CD4-positive, alpha-beta T cell treated with Interleukin-6 for 4 hours (primary cell): ENCODE measurements at places on chromosomes 11 and 22.

DNA sequence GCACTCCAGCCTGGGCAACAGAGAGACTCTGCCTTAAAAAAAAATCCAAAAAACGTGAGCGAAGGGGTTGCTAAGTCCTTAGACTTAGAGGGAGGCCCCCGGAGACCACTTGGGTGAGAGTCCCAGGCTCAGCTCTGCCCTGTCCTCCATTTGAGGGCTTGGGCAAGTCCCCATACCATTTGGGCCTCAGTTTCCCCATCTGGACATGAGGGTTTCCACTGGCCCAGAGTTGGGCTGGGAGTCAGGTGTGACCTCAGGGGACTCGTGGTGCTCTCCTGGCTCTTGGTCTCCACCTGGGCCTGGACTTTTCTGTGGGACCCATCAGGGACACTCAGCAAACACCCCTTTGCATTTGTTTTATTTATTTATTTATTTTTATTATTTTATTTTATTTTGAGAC, 35.2 kb upstream of the CSNK1E start:
- DNase-seq = no peak

DNA sequence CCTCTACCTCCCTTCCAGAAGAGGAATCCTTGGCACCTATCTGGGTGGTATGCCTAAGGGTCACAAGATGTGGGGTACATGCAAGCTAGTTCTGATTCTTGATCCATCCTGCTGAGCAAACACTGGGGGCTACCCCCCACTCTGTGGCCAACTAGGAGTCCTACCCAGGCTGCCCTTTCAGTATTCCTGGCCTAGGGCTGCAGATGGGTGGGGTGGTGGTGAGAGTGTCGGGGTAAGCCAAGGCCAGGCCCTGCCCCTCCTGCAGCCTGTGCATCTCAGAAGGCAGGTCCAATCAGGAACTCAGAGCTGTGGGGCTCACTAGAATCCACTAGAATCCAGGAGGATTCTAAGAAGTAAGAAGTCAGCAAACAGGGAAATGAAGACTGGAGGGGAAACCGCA, 10.9 kb downstream of the SSH3 start:
- no peak for DNase-seq

- DNase-seq = peak; percentile 40
These were observed 43.6 kb downstream of the TEAD1 start for GRCh38 chr11:12717851-12718291.

GRCh38 chr22:23178512-23179254, 1.6 kb upstream of the BCR start:
- DNase-seq = peak; percentile 74

- DNase-seq = no peak
These were observed 327.5 kb downstream of the TBC1D22A start for GRCh38 chr22:47089796-47090460.

- peak; percentile 63 for DNase-seq
These were observed at the start of gene KMT5B for GRCh38 chr11:68213135-68213515. Gene KMT5B, minus strand, starts transcription at chr11:68213296. Its CDS starts 23,220 bp downstream, at chr11:68190076.

DNA sequence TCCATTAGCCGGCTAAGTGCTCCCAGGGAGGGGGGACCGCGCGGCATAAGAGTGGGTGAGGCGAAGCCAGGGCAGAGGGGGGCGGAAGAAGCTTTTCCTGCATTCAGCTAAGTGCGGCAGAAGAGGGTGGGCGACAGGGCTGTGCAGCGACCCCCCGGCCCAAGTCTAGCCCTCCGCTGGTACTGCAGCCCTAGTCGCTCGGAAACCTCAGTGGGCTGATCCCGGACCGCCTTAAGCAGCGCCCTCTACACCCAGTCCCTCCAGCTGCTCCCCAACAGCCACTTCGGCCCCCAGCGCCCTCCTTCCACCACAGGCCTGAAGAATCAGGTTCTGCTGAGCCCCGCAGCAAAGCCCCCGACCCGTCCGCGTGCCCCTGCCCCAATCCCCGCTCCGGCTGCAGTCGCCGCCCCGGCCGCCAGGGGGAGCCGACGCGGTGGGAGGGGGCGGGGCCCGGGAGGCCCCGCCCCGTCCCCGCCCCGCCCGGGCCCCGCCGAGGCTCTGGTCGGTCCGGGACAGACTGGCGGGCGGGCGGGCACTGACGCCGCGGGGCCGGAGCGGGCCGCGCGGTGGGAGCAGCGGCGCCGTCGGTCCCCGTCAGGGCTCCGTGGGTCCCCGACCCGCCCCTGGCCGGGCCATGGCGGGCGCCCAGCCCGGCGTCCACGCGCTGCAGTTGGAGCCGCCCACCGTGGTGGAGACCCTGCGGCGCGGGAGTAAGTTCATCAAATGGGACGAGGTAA, at the start of gene PLCB3:
Gene PLCB3, plus strand, starts transcription at position 515 of the 737 bp plus-strand sequence. Its CDS starts 120 bp downstream, at position 635.
- DNase-seq = peak; percentile 61

DNA sequence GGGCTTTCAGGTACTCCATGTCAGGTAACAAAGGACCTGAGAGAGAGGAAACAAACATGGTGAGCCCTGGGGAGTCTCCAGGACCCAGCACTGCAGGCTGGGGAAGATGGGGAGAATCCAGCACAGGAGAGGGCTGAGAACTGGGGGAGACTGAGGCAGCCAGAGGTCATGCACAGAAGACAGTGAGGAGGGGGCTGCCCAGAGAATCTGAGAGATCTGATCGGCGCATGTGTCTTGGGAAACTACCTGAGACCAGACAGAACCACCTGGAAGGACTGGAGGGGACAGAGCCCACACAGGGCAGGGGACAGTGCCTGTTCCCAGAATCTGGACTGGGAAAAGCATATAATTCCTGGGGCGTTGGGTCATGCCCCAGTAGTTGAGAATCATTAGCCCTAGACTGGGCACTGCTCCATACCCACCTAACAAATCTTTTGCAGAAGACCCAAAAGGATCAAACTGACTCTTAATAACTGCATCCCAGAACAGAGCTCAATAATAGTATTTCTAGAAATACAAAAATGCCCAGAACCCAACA, 20.0 kb upstream of the COMT start:
- no peak for DNase-seq

- DNase-seq = peak; percentile 73
These were observed 3.2 kb upstream of the CACNA1I start for GRCh38 chr22:39567135-39567946.

GRCh38 chr22:48334971-48335370, 1492.7 kb downstream of the BRD1 start:
- DNase-seq = no peak

DNA sequence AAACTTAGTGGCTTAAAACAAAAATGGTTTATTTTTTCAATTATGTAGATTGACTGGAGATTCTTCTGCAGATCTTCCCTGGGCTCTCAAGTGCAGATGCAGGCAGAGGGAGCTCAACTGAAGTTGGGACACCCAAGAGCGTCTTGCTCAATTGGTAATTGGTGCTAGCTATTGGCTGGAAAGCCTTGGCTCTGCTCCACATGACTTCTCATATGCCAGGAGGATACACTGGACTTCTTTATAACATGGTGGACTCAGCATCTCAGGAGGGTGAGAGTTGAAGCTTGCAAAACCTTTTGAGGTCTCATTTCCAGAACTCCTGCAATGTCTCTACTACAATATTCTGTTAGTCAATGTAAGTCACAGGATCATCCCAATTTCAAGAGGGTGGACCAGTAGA, 42.2 kb upstream of the PRSS23 start:
- DNase-seq = no peak

- no peak for DNase-seq
These were observed 191.7 kb downstream of the KIRREL3 start for GRCh38 chr11:126808836-126809235.

DNA sequence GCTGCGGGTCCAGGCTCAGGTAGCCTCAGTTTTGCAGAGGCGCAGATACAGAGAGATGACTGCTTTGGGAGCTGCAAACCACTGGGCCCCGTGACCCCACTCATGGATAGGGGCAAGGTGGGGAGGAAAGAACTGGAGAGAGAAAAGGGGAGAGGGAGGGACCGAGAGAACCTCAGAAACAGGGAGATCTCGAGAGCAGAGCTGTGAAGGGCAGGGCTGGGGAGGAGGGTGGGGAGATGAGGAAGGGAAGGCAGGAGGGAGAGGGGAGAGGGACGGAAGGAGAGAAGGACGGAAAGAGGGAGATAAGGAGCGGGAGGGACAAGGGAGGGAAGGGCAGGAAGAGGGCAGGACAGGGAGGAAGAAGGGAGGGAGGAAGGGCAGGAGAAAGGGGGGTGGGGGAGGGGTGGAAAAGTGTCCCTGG, 46.3 kb downstream of the IGLL1 start:
- DNase-seq = no peak

DNA sequence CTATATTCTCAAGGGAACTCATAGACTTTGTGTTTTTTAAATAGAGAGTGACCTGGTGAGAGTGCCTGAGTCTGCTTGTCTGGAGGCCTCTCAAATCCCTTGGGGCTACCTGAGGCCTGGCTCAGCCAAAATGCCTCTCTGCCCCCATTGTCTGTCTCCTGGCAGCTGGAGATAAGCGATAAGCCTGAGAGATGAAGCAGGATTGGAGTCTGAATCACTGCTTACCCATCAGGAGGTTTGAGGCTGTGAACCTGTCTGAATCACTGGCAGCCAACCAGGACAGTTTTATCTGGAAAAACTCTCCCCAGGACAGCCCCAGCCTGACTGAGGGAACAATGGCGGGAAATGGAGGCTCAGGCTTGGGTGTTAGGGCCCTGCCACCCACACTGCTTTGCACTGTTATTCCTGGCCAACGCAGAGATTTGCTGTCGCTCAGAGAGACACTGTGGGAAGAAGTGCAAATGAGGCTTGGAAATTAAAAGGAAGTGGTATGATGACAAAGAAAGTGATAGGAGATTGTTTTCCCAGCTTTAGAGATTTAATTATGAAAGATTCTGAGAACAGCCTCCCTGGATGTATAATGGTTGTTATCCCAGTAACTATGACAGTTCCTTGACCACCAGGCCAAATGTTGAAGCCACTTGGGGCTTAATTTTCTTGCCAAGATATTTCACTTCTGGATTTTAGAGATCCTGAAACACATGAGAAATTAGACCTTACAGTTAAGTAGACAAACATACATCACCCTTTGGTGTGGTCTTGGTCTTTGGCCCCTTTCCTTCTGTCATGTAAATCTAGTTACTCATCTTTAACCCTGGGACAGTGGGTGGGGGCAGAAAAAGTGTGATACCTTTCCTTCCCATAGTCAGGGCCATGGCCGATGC, 102.1 kb downstream of the RASSF10 start:
- DNase-seq = no peak

DNA sequence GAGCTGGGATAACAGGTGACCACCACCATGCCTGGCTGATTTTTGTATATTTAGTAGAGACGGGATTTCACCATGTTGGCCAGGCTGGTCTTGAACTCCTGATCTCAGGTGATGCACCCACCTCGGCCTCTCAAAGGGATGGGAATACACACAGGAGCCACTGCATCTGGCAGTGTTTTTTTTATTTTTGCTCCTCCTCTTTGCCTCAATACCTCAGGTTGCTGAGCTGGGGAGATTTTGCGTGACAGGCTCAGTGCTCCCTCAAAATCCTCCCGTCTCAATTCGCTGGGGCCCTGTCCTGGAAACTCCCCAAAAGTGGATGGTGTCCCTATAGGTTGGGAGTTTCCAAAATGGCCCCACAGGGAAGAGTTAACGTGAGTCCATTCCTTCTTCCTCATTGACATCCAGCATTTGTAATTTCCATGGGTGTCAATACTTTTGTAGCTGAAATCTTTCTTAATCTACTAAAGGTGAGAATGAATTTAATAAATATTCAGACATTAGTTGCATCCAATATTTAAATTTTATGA, 71.8 kb downstream of the GGTLC2 start:
- DNase-seq = no peak

- no peak for DNase-seq
These were observed 79.9 kb upstream of the BARX2 start for GRCh38 chr11:129295746-129296145.

- peak; percentile 8 for DNase-seq
These were observed 135.7 kb downstream of the TMEM135 start for GRCh38 chr11:87173185-87174039.

DNA sequence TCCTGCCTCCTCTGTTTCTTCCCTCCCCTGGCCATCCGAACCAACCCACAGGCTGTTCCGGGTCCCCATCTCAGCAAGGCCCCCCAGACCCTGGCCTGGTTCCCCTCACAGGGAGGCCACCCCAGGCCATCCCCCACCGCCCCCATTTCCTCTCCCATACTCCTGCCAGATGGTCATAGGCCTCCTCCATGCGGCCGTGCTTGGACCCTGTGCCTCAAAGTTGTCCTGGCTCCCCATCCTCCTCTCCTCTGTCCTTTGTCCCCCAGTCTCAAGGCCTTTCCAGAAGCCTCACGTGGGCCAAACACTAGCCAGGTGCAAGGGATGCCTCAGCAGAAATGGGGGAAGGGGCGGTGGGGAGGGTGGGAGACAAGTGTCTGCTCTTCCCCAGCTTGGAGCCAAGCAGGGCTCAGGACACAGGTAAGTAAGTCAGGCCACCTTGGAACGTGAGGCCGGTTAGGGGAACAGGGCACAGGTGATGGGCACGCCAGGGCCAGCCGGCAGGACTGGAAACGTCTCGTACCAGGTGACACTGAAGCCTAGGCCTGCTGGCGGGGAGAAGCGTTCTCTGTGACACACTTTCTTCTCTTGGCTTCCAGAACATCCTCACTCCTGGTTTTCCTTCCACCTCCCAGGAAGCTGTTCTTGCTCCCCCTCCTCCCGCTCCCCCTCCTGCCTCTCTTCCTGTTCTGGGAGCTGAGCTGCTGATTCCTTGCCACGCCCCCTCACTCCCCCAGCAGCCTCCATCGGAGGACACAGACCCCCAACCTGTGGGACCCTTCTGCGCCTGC, 31.5 kb upstream of the SLC22A12 start:
- no peak for DNase-seq

DNA sequence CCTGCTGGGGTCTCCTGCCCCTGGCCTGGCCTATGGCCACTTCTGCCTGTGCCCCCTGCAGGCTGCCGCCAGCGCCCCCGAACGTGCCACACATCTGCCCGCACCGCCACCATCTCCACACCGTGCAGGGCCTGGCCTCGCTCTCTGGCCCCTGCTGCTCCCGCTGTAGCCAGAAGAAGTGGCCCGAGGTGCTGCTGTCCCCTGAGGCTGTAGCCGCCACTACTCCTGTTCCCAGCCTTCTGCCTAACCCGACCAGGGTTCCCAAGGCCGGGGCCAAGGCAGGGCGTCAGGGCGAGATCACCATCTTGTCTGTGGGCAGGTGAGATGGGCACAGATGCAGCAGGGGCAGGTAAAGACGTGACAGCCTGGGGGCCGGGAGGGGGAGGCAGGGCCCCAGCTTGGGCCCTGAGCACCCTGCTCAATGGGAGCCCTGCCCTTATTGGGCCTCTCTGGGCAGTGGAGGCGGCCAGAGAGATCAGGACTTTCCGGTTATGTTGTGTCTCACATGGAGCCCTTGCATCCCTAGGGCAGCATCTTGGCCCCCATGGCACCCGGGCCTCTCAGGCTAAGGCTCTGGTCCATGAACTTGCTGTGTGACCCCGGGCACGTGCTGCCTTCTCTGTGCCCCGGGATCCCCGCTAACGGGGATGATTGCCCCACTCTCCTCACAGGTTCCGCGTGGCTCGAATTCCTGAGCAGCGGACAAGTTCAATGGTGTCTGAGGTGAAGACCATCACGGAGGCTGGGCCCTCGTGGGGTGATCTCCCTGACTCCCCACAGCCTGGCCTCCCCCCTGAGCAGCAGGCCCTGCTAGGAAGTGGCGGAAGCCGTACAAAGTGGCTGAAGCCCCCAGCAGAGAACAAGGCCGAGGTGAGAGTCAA, 18.5 kb downstream of the RELT start:
- no peak for DNase-seq

GRCh38 chr22:47549741-47550340, 787.4 kb downstream of the TBC1D22A start:
- DNase-seq = no peak

GRCh38 chr11:5684036-5684645, 733 bp downstream of the TRIM5 start:
- no peak for DNase-seq
